ENCODE measurements at places on chromosomes 4 and X. TPM values are rescaled to one million over a fixed set of nuclear protein-coding genes. Genes with fewer than 3 reads are reported as not detected.

DNA sequence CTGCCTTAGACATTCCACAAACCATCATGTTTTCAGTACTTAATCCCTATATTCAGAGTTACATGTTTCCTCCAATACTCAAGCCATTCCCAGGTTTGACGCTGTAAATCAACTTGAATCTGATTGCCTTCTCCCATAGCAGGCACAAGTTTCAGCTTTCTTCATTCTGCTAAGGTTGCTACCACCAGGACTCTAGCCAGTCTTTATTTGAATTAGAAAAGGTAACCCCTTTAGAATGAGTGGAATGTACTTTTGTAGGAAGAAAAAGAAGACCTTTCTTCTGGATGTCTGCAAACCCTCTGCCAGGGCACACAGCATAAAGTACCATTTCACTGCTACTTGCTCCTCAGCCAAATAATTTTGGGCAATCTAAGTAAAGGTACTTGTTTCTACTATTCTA, 10.7 kb upstream of the RBMXL3 start:
- no peak overlapping the region for H3K4me3 ChIP-seq
- no peaks in the 10 kb centered on the region for H3K4me1 ChIP-seq
- H3K36me3 ChIP-seq: no peaks in the 10 kb centered on the region
- no peak for DNase-seq
- H3K27ac ChIP-seq: no peak overlapping the region
- no peaks in the 10 kb centered on the region for H3K27me3 ChIP-seq

The TEX11 gene
- polyA plus RNA-seq: 12.6 TPM

DNA sequence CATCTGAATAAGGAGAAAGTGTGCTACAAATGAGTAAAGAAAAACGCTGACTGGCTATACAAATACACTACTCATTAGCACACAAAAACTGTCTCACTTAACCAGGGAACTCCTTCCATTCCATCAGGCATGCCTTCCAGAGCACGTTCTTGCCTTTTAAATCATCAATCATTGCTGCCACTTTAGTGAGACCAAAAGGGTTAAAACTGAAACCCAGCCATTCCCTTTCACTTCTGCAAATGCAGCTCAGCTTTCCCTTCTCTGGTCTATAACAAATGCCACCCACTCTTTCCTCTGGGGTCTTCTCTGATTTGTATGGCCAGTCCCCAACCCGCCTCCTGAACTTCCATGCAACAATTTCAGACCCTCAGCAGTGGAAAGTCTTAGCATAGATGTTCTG, 231.5 kb downstream of the TRIML1 start:
- no peak for DNase-seq
- no peak overlapping the region for H3K4me3 ChIP-seq
- no peaks in the 10 kb centered on the region for H3K36me3 ChIP-seq
- H3K4me1 ChIP-seq: no peaks in the 10 kb centered on the region
- H3K27me3 ChIP-seq: no peaks in the 10 kb centered on the region

The MUC7 gene
- 0.80 TPM for polyA plus RNA-seq

GRCh38 chr4:101115887-101116286, 231.4 kb downstream of the PPP3CA start:
- H3K36me3 ChIP-seq: no peaks in the 10 kb centered on the region
- DNase-seq: no peak
- no peak overlapping the region for H3K4me3 ChIP-seq
- no peaks in the 10 kb centered on the region for H3K27me3 ChIP-seq

The UCP1 gene
- not detected for polyA plus RNA-seq
